ENCODE measurements at places on chromosomes 12 and 14.
A peak's percentile ranks its signal among the peaks of the same experiment; 100 is the strongest.

- DNase-seq = peak; percentile 33
Observed at GRCh38 chr14:70641548-70642302, at the start of gene TTC9. Gene TTC9, plus strand, starts transcription at chr14:70641916. Its CDS starts 214 bp downstream, at chr14:70642130.

GRCh38 chr12:49369411-49370145, 2.3 kb downstream of the SPATS2 start:
- peak; percentile 38 for DNase-seq

- DNase-seq = no peak
Observed at GRCh38 chr12:17949558-17950141, 140.3 kb downstream of the RERGL start.

- DNase-seq = peak; percentile 58
Observed at GRCh38 chr14:91286530-91286937, 42.0 kb upstream of the GPR68 start.

DNA sequence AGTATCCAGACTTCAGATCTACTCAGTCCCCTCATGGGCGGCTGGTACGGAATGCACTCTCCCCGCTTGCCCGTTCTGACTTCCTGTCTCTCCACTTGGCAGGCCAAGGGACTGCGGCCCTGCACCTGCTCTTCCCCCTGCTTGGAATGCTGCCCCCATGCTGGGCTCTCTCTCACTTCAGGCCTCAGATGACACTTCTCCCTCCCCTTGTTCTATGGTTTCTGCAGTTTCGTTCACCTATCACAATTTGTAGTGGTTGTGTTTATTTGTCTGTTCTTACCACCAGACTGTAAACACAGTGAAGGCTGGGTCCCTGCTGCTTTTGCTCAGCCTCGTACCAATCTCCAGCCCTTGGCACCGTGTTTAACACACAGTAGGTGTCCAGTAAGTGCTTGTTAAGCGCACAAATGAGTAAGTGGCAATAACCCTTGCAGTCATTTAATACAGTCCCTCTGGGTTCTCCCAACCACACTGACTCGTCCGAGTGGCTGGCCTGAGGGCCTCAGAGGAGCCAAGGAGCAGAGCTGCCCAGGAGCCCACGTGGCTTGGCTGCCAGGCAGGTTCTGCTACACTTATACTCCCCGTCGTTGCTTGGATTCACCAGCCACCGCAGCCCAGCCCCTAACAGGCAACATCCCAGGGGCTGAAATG, 11.8 kb downstream of the SLC6A12 start:
- no peak for DNase-seq

DNA sequence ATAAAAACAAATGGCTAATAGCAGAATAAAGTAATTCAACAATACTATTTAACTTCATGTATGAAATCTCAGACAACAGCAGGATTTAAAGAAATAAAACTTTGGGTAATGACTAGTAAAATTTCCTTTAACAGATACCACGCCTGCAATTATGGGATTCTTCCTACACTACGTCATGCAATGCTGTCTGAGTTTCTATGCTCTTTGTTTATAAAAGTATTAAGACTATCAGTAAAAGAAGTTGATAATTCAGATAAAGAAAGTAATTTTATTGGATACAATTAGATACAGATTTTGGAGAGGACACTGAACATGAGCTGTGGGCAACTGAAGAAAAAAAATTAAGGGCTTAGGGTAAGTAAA, 308.4 kb upstream of the LRFN5 start:
- DNase-seq = no peak

DNA sequence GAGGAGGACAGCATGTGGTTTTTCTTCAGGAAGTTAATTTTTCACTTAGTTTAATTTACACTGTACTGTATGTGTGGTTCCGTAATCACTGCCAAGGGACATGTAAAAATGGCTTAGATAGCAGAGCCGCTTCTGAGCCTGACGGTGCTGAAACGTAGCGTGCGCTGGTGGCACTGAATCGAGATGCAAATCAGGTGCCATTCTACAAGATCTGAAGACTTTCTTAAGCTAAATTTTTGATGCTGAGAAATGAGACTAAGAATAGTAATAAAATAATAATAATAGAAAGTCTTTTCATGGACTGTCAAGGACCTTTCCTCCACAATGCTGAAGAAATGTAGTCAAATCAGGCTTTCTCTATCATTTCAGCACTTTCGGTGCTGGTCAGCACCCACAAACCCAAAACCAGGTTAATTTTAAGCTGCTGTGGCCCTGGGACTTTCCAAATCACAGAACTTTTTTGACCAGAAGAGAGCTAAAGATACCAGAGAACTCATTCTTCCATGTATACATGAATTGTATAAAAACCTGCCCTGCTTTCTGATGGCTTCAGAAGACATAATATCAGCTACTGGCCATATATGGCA, 183.3 kb upstream of the LMO3 start:
- no peak for DNase-seq

- DNase-seq = no peak
Observed at GRCh38 chr12:34333337-34333736, 311.0 kb downstream of the ALG10 start.

- no peak for DNase-seq
Observed at GRCh38 chr14:52303236-52303635, 10.9 kb upstream of the PTGER2 start.

DNA sequence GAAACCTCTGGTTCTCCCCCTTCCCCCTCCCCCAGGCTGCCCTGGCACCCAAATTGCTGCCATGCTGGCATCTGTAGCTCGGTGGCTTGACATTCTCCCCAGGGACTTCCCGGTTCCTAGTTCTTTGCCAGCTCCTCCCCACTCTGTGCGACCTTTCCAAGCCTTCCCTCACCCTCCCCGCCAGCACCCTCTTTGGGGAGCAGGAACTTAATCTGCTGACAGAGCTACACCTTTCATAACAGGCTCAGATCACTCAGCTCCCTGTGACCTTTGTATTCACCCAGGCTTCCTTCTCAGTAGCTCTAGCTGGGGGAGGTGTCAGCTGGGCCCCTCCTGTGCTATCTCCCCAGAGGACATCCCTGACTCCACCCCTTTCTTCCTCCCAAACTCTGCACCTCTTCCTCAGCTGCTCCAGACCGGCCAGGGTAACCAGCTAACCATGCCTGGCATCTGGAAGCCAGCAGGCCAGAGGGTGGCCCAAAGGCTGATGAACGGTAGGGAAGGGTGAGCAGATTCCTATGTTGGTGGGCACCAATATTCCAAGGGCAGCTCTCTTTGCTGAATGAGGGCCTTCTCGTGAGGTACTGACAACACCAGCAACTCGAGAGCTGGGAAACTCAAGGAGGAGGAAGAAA, 1.8 kb upstream of the COX14 start:
- peak; percentile 14 for DNase-seq

DNA sequence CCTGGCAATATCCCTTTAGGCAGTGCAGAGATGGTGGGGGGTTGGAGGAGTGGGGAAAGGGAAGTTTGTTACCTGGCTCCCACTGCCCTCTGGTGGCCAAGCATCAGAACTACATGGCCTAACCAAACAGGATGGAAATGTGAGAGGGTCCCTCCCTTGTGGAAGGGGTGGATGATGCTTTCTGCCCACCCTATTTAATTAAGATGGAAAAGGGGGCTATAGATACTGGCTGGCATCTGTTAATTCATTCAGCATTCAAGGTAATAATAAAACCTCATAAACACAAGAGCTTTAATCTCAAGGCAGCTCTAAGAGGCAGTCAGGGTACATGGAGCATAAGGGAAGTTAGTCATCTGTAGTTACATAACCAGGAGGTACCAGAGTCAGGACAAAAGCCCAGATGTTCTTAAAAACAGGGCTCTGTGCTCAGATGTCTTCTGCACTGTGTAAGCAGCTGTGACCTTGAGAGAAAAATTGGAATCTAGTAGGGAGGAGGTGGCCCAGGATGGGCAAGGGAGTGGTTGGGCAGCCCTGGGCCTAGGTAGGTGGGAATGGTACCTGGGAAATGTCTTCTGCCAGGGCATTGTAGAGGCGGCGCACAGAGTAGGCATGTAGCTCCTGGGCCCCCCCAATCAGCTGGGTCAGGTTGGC, 4.6 kb downstream of the AP1G2 start:
- peak; percentile 61 for DNase-seq

GRCh38 chr14:92740440-92740839, 8.0 kb downstream of the LGMN start:
- DNase-seq = no peak

GRCh38 chr12:94922561-94922960, 80.9 kb downstream of the NDUFA12 start:
- DNase-seq = no peak

- DNase-seq = no peak
Observed at GRCh38 chr14:84535484-84535883, 994.5 kb upstream of the FLRT2 start.

DNA sequence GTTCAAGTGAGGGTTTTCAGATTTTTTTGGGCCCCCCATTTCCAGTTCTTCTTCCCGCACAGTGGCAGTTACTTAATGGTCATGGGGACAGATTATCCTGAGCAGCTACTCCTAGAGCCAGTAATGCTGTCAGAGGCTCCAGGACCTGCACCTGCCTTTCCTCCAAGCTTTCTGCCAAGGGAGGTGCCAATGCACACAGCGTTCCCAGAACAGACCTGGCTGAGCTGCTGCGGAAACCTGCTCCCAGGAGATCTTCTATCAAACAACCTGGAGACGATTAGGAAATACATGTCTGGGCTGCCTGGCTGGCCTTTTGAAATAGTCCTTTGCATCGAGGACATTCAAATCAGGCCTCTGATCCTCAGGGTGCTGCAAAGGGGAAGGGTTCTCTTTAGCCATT, 120.9 kb downstream of the SLC8A3 start:
- no peak for DNase-seq

DNA sequence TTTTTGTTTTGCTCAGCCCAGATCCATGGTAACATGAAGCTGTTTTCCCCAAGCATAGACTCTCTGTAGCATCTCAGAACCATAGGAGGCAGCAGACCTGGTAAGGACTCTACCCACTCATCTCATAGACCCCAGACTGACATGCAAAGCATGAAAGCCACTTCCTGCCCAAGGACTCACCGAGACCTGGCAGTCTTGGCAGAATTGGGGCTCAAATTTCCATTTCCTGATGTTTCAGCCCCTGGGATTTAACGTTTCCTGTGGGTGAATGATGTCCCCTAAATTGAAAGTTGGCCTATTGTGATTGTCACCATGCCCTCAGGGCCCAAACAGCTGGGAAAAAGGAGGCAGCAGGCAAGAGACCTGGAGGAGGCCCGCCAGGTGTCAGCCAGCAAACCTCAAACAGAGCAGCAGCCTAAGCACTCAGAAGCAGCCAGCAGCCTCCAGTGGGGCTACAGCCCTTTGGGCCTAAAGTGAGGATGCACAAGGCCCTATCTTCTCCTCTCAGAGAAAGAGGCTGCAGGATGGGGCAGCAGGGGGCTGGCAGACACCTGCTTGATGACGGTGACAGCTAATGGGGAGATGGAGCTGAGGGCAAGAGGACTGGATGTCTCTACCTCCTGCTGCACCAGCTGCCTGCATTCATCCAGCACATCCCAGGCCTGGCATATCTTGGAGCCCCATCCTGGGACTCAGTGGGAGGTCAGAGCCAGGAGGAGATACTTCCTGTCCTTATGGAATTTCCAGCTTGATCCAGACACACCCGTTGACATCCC, 8.5 kb downstream of the KRT85 start:
- DNase-seq = peak; percentile 34

DNA sequence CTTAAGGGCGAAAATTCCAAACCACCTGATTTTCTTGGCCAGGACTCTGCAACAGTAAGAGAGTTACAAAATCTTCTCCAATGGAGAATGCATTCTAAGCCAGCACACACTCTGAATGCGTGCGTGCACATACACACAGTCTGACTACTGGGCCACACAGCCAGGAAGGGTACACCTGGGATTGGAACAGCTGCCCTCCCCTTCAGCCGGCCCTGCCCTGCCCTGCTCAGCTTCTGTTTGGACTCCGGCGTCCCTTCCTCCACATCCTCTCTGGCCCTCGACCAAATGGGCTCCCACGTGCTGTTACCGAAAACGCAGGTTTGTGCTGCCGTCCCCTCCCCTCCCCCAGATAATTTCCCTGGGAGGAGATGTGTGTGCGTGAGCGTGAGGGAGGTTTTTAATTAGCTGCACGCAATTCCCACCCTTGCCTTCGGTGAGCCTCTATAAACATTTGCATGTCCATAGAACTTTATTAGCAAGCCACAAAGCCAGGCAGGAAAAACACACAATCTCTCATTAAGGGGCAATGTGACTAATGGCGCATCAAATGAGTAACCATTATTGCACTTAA, 43.0 kb downstream of the CCNK start:
- no peak for DNase-seq

DNA sequence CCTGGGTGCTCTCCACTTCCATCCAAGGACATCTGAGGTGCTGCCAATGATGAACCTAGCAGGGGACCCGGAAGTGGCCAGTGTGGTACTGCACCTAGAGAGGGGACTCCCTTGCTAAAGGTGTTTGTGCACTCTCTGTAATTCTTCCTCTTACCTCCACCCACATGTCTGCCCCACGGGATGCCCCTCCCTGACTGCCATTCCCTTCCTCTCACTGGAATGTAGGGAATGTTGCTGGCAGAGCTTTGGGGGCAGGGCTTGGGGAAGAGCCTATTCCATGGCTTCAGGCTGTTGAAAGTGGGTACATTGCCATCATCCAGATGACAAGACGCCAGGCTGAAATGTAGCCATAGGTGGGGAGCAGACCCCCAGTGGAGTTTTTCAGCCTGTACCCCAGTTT, 153.2 kb downstream of the SMOC1 start:
- no peak for DNase-seq

DNA sequence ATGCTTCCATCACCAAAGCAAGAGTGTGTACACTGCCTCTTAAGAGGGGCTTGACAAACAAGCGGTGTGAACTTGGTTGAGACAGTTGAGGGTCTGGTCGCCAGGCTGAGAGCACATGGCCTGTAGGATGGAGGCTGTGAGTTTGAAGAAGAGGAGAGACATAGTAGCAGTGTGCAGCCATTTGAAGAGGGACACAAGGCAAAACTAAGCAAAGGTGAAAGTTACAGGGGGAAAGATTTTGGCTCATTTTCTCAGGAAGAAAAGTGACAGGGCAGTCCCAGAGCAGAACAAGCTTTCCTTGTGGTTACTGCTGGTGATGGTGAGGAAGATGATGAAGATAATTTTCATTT, 11.3 kb upstream of the C12orf76 start:
- no peak for DNase-seq

DNA sequence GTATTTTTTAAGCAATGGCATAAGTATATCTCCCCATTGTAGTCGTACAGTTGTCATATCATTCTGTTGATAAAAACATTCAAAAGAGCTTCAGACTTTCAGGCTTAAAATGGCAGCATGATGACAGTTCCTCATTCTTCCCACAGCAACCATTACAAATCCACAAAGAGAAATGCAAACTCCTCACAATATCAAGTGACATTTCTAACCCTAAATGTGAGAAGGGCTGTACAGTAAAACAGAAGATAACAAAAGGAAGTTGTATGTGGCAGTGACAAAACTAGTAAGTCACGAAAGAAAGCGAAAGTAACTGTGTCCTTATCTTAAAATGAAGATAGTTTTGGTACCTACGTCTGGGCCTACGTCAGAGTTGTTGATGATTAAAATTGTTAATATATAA, 46.7 kb downstream of the GXYLT1 start:
- DNase-seq = peak; percentile 43

DNA sequence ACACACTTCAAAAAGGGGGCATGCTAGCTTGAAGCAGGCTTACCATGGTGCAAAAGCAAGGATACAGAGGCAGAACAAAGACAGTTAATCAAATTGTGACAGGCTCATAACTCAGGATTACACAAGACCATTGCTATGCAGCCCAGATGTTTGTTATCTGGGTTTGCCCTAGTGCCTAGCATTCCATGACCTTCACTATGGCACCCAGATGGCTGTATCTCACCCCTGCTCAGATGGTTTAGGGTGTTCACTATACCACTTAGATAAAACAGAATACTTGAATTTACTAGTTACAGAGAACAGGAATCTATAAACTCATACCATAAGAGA, 56.2 kb downstream of the SDR9C7 start:
- no peak for DNase-seq

Measured in naive B cell (primary cell).